ENCODE measurements at places on chromosomes 1 and 21.

GRCh38 chr1:201531551-201532425, 7.1 kb upstream of the NAV1 start:
- DNase-seq = no peak
- no peak overlapping the region for H3K4me3 ChIP-seq
- H3K27me3 ChIP-seq = no peaks in the 10 kb centered on the region
- no peaks in the 10 kb centered on the region for H3K4me1 ChIP-seq
- H3K27ac ChIP-seq = no peak overlapping the region

GRCh38 chr1:246565751-246566127, 322 bp downstream of the TFB2M start:
- DNase-seq = no peak
- no peaks in the 10 kb centered on the region for H3K27me3 ChIP-seq
- no peaks in the 10 kb centered on the region for H3K4me1 ChIP-seq

- no peaks in the 10 kb centered on the region for H3K36me3 ChIP-seq
- H3K4me3 ChIP-seq = no peak overlapping the region
- H3K27me3 ChIP-seq = peaks cover 6% of the 10 kb centered on the region
These were observed 13.6 kb downstream of the ACTL8 start for GRCh38 chr1:17768651-17769241.

- no peak overlapping the region for H3K27ac ChIP-seq
- H3K4me1 ChIP-seq = no peaks in the 10 kb centered on the region
These were observed 185.5 kb upstream of the C1orf174 start for GRCh38 chr1:4085546-4085945.

GRCh38 chr21:21064353-21064752, 66.1 kb downstream of the NCAM2 start:
- H3K4me3 ChIP-seq = no peak overlapping the region
- DNase-seq = no peak
- no peaks in the 10 kb centered on the region for H3K27me3 ChIP-seq
- no peaks in the 10 kb centered on the region for H3K4me1 ChIP-seq

DNA sequence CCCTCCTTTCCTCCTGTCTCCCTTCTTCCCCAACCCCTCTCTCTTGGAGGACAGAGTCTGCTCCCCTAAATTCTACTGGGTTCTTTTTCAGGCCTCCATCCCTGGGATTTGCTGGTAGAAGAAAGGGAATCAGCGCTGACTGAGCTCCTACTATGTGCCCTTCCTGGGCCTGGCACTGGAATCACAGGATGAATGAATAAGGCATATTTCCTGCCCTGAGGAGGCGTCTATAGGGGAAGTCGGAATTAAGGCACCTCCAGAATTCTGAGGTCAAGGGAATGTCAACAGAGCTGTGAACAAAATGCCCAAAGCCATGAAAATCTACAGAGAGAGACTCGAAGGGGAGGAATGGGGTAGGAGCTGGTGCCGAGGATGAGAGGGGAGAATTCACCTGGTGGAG, 17.4 kb upstream of the BTG2 start:
- no peak for DNase-seq
- no peaks in the 10 kb centered on the region for H3K36me3 ChIP-seq
- H3K4me1 ChIP-seq = peaks cover 10% of the 10 kb centered on the region
- H3K4me3 ChIP-seq = no peak overlapping the region

GRCh38 chr1:32269744-32270143, 18.7 kb downstream of the LCK start:
- DNase-seq = no peak
- H3K4me3 ChIP-seq = no peak overlapping the region
- no peaks in the 10 kb centered on the region for H3K36me3 ChIP-seq
- H3K4me1 ChIP-seq = no peaks in the 10 kb centered on the region

GRCh38 chr1:19735440-19736127, 64.1 kb downstream of the TMCO4 start:
- no peaks in the 10 kb centered on the region for H3K36me3 ChIP-seq
- peak overlapping the region; percentile 34 for H3K27ac ChIP-seq
- H3K27me3 ChIP-seq = no peaks in the 10 kb centered on the region
- H3K4me3 ChIP-seq = no peak overlapping the region

GRCh38 chr1:45934947-45935346, 131.5 kb downstream of the MAST2 start:
- H3K4me1 ChIP-seq = no peaks in the 10 kb centered on the region
- no peaks in the 10 kb centered on the region for H3K27me3 ChIP-seq
- no peak overlapping the region for H3K4me3 ChIP-seq
- H3K27ac ChIP-seq = no peak overlapping the region

DNA sequence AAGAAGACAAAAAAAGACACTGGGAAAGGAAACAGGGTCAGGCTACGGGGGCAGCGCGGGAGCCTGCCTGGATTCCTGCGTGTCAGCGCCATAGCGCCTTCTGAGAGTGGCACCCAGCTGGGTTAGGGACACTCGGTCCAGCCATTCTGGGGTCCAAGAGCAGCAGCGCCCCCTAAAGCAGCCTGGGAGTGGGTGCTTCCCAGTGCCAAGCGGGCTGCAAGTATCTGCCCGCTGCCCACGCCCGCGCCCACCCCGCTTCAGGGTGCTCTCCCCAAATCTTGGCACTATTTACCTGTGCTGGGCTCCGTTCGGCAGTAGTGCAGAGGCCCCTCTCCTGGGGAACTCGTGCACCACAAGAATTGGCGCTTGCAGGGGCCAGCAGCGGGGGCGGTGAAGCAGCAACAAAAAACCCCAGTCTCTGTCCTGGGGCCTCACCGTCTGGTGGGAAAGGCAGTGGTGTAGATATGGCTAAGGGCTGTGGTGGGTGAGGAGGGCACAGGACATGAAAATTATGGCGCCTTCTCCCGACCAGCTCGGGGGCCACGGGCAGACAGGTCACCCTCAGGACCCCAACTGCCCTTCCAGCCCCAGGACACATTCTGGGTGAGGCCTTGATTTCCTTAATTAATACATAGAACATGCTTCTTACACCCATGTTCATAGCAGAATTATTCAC, 24.1 kb upstream of the LBR start:
- H3K4me3 ChIP-seq = no peak overlapping the region
- no peaks in the 10 kb centered on the region for H3K36me3 ChIP-seq
- no peak overlapping the region for H3K27ac ChIP-seq
- no peaks in the 10 kb centered on the region for H3K27me3 ChIP-seq
- DNase-seq = no peak

- no peaks in the 10 kb centered on the region for H3K4me1 ChIP-seq
- H3K36me3 ChIP-seq = no peaks in the 10 kb centered on the region
- DNase-seq = no peak
- H3K27ac ChIP-seq = no peak overlapping the region
These were observed 143.6 kb upstream of the RAB4A start for GRCh38 chr1:229127301-229127700.

GRCh38 chr1:248183996-248184395, 9.4 kb downstream of the OR2M2 start:
- no peak for DNase-seq
- H3K36me3 ChIP-seq = no peaks in the 10 kb centered on the region
- no peak overlapping the region for H3K27ac ChIP-seq
- no peak overlapping the region for H3K4me3 ChIP-seq

DNA sequence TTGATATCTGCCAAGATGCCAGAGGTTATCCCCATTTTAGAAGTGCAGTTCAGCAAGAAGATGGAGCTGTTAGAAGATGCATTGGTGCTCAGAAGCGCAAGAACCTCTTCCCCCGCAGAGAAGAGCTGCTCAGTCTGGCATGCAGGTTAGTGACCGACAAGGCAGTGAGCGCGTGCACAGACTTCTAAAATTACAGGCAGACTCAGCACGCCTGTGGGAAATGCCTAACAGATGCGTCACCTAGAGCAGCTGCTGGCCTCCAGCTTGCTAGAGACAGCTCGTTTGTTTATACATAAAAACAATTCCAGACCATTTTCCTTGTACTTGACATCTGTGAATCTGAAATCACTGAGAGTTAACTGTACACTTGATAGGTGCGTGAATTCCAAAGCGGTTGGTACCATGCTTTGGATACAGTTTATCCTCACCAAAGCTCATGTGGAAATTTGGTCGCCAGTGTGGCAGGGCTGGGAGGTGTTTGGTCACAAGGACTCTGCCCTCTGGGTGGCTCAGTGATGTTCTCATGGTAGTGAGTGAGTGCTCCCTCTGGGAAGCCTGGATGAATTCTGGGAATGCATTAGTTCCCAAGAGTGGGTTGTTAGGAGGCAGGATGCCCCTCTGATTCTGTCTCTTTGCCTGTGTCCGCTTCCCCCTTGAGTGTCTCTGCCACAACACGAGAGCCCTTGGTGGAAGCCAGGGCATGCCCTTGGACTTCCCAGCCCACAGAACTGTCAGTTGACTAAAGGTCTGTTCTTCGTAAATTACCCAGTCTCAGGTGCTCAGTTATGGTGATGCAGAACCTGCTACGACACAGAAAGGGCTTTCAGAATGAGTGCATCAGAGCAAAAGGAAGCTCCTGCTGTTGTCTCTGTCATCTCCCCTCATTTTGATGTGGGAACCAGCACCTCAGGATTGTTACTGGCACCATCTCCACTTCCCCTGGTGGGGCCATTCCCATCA, 24.4 kb downstream of the SNAP47 start:
- H3K27me3 ChIP-seq = no peaks in the 10 kb centered on the region
- no peaks in the 10 kb centered on the region for H3K36me3 ChIP-seq
- H3K4me1 ChIP-seq = peaks cover 2% of the 10 kb centered on the region
- no peak overlapping the region for H3K4me3 ChIP-seq

- DNase-seq = no peak
- H3K36me3 ChIP-seq = no peaks in the 10 kb centered on the region
- H3K4me3 ChIP-seq = no peak overlapping the region
- H3K4me1 ChIP-seq = no peaks in the 10 kb centered on the region
- H3K27me3 ChIP-seq = no peaks in the 10 kb centered on the region
These were observed 1226.1 kb downstream of the NCAM2 start for GRCh38 chr21:22224261-22224660.

DNA sequence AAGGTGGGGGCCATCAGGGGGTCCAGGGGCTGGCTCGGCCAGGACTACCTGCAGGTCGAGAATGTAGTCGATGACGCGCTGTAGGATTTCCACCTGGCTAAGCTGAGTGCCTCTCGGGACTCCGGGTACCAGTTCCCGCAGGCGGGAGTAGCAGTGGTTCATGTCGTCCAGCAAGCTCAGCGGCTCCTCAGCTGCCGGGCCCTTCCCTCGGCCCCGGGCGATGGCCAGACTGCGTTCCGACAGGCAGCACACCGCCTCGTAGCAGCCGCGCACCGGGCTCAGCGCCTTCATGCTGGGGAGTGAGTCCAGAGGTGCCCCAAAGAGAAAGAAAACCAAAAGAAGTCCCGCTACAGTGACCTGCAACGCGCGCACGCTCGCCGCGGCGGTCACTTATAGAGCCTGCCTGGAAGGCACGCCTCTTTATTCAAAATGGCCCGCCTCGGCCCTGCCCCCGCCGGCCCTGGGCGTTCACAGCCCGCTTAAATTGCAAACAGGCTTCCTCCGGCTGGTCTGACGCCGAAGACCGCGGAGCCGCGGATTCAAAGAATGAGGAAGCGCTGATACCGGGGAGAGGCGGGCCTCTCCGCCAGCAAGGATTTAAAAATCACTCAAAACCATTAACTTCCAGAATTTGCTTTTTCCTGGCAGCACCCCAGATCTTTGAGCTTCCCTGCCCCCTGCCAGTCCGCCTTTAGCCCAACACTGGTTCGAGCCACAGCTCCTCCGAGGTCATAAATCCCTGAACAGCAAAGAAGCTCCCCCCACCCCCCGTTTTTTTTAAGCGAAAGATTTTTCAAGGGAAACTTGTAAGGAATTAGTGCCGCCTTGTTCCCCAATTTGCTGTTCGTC, at the start of gene ID3:
Gene ID3 (minus strand): TSS at position 366 of the 849 bp plus-strand sequence. CDS start 75 bp downstream, at position 291.
- peaks cover 8% of the 10 kb centered on the region for H3K4me1 ChIP-seq
- DNase-seq = peak; percentile 98
- no peaks in the 10 kb centered on the region for H3K27me3 ChIP-seq
- H3K27ac ChIP-seq = peak within 1 kb of the TSS; percentile 86

DNA sequence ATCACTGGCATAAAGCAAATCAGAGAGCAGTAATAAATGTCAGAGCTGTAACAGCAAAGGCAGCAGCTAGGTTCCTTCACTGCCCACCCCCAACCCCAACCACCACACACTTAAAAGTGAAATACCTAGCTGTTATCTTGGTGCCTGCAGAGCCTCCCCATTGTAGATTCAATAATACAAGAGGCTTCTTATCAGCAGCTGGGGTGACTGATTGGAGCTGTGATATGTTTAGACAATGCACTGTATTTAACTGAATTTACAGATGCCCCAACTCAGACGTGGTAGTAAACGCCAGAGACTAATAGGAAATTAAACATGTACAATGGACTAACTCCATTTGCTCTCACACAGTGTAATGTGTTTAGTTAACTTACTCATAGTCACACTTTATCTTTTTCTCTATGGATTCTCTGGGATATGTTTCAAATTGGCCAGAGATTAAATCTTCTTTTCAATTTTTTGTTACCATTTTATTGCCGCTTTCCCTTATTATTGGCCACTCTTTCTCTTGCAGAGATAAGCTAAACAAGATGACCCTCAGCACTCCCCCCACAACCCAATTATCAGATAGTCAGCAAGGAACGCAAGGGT, 117.1 kb downstream of the ESRRG start:
- H3K27ac ChIP-seq = no peak overlapping the region
- H3K27me3 ChIP-seq = no peaks in the 10 kb centered on the region
- no peak overlapping the region for H3K4me3 ChIP-seq
- no peak for DNase-seq

- no peak overlapping the region for H3K4me3 ChIP-seq
- DNase-seq = peak; percentile 60
- peak overlapping the region; percentile 22 for H3K27ac ChIP-seq
- no peaks in the 10 kb centered on the region for H3K4me1 ChIP-seq
These were observed 50.1 kb downstream of the NDUFS5 start for GRCh38 chr1:39076127-39076798.

- H3K27ac ChIP-seq = no peak within 1 kb of the TSS
- DNase-seq = no peak
- H3K4me3 ChIP-seq = no peak within 1 kb of the TSS
- no peaks in the 10 kb centered on the region for H3K36me3 ChIP-seq
- H3K27me3 ChIP-seq = no peaks in the 10 kb centered on the region
- H3K4me1 ChIP-seq = no peaks in the 10 kb centered on the region
These were observed at the start of gene NTMT2 for GRCh38 chr1:170145770-170146676. Gene NTMT2, plus strand, starts transcription at chr1:170145959. Its CDS starts 149 bp downstream, at chr1:170146108.

DNA sequence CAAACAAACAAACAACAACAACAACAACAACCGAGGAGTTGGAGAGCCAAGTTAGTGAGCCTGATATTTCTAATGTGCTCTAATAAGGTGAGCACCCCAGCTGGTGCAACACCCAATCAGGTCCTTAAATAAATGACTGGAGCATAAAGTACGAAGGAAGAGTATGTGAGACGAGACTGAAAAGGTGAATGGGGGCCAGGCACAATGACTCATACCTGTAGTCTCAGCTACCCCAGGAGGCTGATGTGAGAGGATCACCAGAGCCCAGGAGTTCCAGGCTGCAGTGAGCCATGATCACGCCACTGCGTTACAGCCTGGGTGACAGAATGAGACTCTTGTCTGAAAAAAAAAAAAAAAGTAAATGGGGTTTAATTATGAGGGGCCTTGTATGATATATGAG, 152.0 kb upstream of the ZRANB2 start:
- no peaks in the 10 kb centered on the region for H3K4me1 ChIP-seq
- DNase-seq = no peak

DNA sequence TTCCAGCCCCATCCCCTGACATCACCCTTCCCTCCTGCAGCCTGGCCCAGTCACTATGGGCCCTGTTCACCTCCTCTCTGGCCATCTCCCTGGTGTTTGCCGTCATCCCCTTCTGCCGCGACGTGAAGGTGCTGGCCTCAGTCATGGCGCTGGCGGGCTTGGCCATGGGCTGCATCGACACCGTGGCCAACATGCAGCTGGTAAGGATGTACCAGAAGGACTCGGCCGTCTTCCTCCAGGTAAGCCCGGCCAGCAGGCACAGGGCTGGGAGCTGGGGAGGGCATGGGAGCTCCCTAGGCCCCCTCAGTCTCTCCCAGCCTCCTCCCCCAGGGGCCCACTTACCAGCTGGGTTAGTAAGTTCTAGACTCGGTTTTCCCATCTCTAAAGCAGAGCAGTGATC, 52.1 kb downstream of the ELK4 start:
- no peak for DNase-seq
- no peaks in the 10 kb centered on the region for H3K27me3 ChIP-seq
- no peaks in the 10 kb centered on the region for H3K36me3 ChIP-seq
- no peaks in the 10 kb centered on the region for H3K4me1 ChIP-seq
- no peak overlapping the region for H3K4me3 ChIP-seq
- no peak overlapping the region for H3K27ac ChIP-seq
